Epithelial cell of esophagus (primary cell): ENCODE measurements at places on chromosomes 13 and 19.
A peak's percentile ranks its signal among the peaks of the same experiment; 100 is the strongest.

DNA sequence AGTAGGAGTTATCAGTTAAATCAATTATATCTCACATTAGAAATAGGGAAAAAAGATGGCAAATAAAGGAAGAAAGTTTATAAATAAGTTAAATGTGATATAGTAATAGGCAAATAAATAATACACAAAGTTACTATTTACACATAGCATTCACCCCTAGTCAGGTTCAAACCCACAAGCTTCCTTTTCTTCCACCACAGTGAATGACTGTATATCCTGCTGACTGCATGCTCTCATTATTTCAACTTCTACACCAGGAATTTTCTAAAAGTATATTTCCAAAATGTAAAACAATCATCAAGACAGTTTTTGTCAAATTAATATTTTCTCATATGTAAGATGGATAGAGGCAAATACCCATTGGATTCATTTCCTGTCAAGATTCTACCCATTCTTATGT lies 548.6 kb upstream of the SLITRK5 start:
- peak; percentile 43 for DNase-seq

- peak; percentile 61 for DNase-seq
Measured at GRCh38 chr13:33611121-33611805, 206.7 kb upstream of the RFC3 start.

DNA sequence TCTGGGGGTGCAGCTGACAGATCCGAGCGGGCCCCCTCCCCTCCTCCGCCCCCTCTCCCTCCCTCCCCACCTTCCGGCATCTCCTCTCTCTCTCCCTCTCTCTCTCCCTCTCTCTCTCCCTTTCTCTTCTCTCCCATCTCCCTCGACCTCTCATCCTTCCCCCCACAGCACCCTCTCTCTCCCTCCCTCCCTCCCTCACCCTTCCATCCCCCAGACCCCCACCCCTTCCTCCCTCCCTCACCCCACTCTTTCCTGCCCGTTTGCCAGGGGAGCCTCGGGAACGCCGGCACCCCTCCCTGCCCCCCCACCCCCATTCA lies 666 bp downstream of the CELF5 start:
- no peak for DNase-seq

DNA sequence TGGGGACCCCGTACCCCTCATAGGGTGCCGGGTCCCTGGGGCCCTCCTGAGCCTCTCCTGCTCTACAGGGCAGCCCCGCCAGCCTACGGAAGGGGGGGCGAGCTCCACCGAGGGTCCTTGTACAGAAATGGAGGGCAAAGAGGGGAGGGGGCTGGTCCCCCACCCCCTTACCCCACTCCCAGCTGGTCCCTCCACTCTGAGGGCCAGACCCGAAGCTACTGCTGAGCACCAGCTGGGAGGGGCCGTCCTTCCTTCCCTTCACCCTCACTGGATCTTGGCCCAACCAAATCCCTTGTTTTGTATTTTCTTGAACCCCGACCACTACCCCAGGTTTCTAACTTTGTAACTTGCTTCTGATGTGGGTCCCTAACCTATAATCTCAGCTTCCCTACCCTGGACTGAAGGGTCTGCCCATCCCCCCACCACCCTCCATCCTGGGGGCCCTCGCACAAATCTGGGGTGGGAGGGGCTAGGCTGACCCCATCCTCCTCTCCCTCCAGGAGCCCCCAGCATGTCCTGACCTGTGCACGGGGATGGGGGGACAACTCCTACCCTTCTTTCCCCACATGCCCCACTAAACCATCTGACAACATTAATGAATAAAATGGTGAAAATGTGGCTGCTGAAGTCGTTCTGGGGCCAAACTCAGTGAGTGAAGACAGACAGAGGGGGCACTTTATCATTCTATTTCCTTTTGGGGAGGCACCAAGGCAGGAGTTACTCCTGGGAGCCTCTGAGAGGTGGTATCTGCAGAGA lies 13.0 kb downstream of the ARHGAP33 start:
- DNase-seq, result no peak

DNA sequence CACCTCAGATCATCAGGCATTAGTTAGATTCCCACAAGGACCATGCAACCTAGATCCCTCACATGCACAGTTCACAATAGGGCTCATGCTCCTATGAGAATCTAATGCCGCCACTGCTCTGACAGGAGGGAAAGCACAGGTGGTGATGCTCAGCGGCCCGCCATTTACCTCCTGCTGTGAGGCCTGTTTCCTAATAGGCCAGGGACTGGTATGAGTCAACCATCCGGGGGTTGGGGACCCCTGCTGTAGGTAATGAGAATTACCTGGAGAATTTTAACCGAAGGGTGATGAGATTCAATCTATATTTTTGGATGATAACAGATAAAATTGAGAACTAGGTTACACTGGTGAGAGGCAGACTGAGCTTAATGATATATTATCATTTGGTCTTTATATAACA lies 101.4 kb downstream of the LACC1 start:
- no peak for DNase-seq

DNA sequence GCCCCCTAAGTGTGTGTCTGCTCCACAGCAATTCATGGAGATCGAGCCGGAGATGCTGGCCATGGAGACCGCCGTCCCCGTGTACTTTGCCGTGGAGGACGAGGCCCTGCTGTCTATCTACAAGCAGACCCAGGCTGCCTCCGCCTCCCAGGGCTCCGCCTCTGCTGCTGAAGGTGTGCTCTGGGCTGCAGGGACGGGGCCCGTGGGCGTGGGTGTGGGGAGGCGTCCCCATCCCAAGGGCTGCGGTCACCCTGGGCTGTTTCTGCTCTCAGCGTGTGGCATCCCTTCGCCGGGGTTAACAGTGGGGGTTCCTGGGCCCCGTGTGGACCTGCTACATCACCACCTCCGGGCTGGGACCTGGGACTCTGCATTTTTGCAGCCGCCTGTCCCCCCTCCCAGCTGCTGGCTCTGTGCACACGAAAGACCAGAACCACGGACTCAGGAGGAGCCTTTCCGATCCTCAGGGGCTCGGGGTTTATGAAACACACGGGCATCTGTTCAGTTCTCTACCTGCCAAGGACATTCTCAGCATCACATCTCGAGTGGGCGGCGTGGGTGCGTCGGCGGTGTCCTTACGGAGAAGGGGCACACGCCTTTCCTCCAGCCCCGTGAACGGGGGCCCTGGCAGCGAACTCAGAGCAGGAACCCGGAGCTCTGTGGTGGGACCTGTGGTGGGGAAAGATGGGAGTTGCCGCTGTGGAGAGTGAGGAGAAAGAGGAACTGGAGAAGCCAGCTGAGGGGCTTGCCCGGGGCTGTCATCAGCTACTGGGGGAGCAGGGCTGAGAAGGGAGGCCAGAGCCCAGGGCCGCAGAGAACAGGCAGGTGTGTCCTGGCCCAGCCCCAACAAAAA lies 7.8 kb downstream of the NCLN start:
- DNase-seq, result no peak

DNA sequence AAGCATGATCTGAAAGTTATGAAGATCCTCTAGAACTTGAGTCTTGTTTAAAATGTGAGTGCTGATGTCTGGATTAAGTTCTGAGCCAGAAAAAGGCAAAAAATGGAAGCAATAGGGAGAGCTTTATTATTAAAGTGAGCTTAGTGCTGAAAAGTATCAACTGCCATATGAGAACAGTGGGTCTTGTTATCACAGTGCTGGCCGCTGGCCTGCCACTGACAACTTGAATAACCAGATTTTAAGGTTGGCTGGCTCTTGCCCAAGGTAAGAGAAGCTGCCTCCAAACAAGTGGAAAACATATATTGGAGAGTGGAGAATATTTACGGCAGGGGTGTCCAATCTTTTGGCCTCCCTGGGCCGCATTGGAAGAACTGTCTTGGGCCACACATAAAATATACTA lies 33.9 kb downstream of the NUFIP1 start:
- peak; percentile 34 for DNase-seq

DNA sequence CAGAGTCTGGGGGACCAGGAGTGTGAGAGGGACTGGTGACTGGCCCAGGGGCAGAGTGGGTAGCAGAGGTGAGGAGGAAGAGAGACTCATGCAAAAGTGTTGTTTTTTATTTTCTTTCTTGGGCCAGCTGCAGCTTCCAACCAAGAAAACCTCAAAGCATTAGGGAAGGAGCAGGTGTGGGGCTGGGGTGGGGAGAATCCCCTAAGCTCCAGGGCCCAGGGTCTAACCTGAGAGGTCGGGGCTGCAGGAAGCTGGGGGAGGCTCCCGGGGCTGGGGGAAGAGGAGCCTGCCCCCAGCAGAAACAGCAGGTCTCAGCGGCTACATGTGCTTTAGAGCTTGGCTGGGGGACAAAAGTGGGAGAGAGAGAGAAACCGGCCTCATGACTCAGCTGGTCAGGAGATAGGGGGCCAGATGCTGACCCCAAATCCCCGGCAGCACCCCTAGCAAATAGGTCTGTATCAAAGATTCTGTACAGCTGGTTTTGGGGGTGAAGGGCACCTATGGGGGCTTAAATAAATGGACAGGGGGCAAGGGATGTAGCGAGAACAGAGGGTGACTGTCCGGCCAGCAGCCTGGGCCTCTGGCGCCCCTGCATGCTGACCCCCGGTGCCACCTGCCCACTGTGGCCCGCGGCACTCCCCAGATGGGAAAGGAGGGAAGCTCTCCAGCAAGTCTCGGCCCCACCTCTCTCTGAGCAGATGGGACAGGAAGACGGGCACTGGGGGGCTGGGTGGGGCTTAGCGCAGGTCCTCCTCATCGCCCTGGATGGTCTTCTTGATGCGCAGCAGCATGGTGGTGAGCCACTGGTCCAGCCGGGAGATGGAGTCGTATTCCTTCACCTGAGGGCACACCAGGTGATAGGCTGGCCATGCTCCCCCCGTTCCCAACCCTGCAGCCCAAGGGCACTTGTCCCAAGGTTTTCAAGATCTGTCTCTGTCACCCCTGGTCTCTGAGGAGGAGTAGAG lies 3.8 kb upstream of the KPTN start:
- no peak for DNase-seq

DNA sequence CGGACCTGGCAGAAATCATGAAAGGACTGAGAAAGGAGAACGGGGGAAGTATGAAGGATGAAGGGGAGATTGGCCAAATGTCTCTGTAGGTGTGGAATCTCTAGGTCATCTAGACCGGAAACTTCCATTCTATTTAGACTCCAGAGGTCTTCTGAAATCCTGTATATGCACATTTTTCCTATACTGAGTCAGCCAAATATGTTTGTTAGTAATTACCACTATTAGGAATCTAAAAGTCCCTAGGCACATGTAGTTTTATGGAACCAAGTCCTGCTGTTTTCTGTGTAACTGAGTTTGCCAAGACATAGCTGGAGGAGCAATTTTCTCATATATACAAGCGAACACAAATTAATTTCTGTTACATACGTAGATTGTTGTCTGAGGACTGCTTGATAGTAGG lies 498.1 kb downstream of the GPC5 start:
- DNase-seq, result no peak

- DNase-seq, result no peak
Measured at GRCh38 chr13:38730332-38730731, 43.5 kb downstream of the FREM2 start.

DNA sequence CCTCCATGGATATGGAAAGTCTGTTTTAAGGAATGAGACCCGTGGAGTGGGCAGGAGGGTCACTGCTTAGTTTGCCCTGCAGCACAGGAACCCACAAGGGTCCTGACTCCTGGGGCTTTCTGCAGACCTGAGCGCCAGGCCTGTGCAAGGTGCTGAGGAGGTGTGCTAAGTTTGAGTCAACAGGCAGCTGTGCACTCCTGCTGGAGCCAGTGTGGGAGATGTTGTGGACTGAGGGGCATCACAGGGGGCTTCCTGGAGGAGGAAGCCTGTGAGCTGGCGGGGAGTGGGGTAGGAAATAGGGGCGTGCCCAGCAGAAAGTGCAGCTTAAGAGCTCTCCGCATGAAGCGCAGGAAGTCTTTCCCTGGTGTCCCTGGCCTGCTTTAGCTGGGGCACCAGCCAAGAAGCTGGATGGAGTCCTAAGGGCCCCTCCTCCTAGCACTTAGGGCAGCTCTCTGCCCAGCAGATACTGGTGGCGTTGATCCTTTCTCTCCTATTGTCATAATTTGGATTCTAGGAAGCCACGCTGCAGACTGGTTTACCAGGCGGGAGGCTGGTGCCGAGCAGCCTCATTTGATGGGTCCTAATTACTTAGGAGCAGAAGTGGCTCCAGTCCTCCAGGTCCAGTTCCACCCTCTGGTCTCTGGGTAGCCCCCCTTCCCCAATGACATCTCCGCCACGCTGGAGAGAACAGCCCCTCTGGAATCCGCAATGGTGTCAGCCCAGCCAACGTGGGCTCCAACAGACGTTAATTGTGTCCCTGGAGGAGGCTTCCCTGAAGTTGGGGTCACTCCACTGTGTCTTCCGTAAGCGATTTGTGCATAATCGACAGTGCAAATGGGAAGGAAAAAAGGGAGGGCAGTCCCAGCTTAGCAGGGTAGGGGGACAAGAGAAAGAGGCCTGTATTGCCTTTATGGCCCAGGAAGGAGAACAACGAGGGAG lies 309.2 kb downstream of the ZNF536 start:
- no peak for DNase-seq

DNA sequence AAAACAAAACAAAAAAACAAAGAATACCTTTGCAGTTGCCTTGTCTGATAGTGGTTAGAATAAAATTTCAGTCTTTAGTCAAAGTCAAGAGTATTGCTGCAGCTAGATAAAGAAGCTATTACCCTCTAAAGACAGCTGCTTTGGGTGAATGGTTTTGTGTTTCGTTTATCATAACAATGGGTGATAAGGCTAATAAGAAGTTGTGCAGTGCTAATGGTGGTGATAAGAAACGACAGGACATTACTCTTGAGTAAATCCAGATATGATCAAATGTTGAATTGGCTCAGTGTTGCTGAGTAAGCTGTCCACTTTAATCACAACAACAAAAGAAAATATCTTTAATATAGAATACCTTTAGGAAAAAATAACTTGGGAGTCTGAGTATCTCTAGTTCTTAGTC lies 1825.3 kb downstream of the SLITRK5 start:
- DNase-seq, result no peak

DNA sequence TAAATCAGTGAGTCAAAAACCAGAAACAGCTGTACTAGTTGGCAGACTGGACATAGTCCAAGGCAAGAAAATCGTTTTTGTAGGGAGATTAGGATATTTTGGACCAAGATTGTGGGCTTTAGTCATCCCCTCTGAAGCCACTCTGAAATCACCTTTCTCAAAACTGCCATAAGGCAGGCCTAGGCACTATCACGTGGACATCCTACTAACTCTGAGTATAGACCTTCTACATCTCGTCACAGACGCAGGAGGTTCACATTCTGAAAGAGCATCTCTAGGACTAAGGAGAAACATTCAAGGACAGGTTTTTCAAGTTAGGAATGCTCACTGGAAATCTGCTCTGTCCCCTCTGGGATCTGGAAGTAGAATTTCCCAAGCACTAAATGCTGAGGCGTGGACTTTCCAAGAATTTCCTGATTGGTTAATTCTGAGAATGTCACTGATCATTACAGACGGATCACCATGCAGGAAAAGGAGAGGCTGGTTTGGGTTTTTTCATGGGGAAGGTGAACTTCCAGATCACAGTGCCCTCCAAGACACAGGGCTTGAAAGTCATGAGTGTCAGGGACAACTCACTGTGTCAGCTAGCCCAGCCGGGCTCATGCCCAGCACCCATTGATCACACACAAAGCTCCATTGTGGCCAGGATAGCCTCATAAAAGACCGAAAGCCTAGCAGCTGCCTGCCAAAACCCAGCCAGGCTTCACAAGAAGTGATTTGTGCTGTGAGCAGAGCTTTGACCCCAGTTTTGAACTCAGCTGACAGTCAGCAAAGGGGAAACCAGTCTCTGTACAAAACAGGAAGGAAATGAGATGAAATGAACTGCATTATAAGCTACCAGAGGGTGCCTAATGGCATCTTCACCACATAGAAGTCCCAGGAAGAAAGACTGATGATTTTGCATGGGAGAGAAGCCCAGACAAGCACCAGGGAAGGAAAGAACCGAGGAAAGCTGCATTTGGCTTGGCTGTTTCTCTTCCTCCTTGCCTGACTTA lies 2.7 kb upstream of the RUBCNL start:
- no peak for DNase-seq
